ENCODE measurements at places on chromosomes 1 and 21. TPM values are rescaled to one million over a fixed set of nuclear protein-coding genes. Genes with fewer than 3 reads are reported as not detected.

The RHCE gene
- 0.11 TPM for total RNA-seq

The FCRL1 gene
- total RNA-seq, result not detected

The DHRS3 gene
- 37.1 TPM for total RNA-seq

The TNN gene
- total RNA-seq, result not detected

The DNASE2B gene
- total RNA-seq, result not detected

The FCMR gene
- not detected for total RNA-seq

The PTGFR gene
- total RNA-seq, result 0.13 TPM

The RNU1-2 gene
- total RNA-seq, result under 0.01 TPM

The CD1B gene
- not detected for total RNA-seq

- no peak for DNase-seq
Measured at GRCh38 chr1:101285922-101286570, 49.2 kb downstream of the S1PR1 start.

DNA sequence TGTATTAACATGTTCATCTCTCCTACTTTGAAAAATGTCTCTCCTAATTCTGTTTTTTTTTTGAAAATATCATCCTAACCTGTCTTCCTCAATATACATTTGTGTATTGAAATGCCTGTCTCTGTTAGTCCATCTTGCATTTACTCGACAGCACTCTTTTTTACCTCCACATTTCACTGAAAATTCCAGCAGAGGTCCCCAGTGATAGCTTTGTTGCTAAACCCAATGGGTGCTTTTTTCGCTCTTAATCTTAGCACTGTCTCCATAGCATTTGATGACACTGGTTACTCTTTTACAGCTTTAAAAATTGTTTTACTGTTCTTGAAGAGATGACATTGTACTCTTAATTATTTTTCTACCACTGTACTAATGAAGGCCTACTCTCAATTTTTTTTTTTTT, 10.8 kb downstream of the OSBPL9 start:
- no peak for DNase-seq

DNA sequence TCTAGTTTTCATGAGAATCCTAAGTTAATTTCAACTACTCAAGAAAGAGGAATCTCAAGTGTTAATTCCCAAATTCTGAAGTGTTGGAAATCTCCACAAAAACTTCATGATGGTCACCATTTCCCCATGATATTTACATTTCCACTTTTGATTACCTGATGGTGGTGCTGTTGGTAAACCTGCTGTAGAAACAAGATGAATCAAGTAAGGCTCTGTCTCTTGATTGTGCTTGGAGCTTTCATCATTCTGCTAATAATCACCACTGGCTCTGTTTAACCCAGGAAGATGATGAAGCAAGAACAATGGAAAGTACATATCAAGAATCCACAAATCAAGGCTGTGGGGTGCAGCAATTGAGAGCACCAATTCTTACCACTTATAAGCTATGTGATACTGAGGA, 77.8 kb downstream of the C4BPA start:
- DNase-seq, result no peak

GRCh38 chr1:7250176-7250575, 464.9 kb downstream of the CAMTA1 start:
- DNase-seq, result no peak

- DNase-seq, result no peak
Measured at GRCh38 chr1:179230721-179231120, 1.2 kb upstream of the ABL2 start.

DNA sequence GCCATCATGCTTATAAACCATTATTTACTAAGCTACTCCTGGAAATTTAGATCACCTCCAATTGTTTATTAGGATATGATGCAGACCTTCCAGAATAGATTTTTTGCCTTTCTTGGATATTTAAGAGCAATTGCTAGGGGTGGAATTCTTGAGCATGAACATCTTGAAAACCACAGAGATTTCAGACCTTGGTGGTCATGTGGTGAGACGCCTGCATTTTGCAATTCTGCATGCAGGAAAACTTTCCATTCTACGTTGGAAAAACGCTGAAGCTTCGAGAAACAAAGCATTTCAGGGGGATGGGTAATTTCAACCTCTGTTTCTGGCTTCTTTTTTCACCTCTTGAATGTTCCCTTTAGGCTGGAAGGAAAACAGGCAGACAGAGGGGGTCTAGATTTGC, 596.3 kb downstream of the KIF26B start:
- no peak for DNase-seq

DNA sequence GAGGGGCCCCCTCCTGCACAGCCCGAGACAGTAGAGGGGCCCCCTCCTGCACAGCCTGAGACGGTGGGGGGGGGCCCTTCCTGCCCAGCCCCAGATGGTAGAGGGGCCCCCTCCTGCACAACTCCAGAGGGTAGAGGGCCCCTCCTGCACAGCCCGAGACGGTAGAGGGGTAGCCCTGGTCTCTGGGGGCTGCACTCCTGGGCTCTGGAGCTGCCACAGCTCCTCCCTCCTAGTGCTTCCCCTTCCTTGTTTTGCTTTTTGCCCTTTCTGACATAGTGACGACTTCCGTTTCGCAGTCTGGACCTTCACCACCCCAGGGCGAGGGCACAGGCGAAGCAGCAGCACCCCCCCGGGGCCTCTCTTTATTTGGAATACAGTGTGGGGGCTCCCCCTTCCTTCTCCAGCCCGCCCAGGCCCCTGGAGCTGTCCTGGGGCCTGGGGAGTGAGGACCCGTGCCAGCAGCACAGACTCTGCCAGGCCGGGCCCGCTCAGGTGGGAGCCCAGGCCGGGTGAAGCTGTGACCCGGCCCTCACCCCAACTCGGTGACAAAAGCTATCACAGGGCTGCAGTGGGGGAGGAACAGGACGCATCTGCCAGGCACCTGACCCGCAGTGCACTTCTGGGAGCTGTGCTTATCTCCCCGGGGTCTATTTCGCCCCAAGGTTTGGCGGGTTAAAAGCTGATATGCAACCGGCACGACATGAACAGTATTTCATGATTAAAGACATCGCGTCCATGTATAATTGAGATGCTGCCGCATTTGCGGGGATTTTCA, 1.1 kb upstream of the PRXL2B start:
- DNase-seq, result no peak

- no peak for DNase-seq
Measured at GRCh38 chr1:167516404-167517388, 1.6 kb downstream of the CD247 start.

- DNase-seq, result no peak
Measured at GRCh38 chr1:41322101-41322661, 39.1 kb upstream of the FOXO6 start.

DNA sequence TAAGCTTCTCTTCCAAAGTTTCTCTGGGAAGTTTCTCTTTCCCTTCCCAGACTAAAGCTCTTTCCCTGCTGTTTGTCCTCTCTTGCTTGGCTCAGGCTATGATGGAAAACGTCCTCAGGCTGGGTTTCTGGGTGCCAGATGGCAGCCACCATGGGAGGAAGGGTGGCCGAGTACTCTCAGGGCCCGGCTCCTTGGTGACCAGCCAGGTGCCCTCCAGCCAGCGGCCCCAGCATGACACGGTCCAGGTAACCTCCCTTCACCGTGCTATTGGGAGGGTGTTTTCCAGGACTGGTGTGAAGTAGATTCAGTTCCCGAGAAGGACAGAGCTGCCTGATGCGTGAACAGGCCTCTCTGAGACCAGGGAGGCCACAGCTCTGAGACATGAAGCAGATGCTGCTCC, 60.3 kb downstream of the KIF26B start:
- no peak for DNase-seq

GRCh38 chr1:63795455-63795854, 21.6 kb downstream of the ROR1 start:
- no peak for DNase-seq

DNA sequence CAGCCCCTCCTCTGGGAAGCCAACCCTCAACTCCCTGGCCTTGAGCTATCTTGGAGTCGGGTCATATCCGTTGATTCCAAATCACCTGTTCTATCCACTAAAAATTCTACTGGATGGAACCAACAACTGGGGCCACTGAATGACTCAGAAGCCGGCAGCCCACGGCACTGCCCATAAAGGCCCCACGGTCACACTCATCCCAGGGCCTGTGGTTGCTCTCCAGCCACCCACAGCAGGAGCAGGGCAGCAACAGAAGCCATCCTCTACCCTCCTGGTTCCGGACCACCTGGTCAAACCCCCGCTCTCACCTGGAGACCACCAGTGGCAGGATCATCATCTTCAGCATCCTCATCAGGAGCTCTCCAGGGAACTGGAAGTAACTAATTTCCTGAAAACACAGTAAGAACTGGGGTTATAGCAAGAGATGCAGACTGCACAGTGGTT, 8.4 kb downstream of the SLC1A7 start:
- DNase-seq, result no peak

GRCh38 chr1:38365242-38365641, 318.6 kb upstream of the POU3F1 start:
- DNase-seq, result no peak

GRCh38 chr1:78673120-78673519, 23.5 kb downstream of the IFI44 start:
- DNase-seq, result no peak

- no peak for DNase-seq
Measured at GRCh38 chr1:230169454-230170152, 102.6 kb downstream of the GALNT2 start.

DNA sequence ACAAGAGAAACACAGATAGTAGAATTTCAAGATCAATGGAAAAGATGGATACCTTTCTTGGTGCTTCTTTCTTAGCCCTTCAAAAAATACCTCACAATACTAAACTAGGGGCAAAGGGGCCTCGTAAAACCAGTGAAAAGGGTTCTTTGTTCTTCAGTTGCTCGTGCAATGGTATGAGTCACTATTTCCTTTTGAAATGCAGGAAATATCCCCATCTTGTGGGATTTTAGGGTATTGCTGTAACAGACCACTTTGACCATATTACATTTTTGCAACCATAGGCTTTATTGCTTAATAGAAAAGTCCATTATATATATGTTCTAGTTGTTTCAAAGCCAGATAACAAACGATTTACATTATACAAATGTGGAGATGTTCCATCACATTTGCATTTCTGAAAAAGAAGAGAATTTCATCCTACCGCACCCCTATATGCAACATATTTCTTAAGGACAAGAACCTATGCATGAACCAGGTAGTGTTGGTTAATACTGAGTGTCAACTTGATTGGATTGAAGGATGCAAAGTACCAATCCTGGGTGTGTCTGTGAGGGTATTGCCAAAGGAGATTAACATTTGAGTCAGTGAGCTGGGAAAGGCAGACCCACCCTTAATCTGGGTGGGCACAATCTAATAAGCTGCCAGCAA, 88.6 kb upstream of the PKN2 start:
- no peak for DNase-seq

DNA sequence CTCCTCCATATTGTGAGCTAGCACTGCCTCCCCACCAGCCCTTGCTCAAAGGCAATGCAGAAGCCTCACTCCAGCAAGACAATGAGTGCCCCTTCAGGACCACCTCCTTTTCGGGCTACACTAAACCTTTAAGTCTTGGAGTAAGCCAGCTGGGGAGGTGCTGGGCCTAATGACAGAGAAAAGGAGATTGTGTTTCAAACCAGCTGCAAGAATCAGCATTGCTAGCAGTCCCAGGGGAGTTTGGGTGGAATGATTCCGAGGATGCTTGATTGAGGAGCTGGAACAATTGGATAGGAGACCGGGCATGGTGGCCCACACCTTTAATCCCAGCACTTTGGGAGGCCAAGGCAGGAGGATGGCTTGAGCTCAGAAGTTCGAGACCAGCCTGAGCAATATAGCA, 54.1 kb upstream of the GPR37L1 start:
- no peak for DNase-seq

DNA sequence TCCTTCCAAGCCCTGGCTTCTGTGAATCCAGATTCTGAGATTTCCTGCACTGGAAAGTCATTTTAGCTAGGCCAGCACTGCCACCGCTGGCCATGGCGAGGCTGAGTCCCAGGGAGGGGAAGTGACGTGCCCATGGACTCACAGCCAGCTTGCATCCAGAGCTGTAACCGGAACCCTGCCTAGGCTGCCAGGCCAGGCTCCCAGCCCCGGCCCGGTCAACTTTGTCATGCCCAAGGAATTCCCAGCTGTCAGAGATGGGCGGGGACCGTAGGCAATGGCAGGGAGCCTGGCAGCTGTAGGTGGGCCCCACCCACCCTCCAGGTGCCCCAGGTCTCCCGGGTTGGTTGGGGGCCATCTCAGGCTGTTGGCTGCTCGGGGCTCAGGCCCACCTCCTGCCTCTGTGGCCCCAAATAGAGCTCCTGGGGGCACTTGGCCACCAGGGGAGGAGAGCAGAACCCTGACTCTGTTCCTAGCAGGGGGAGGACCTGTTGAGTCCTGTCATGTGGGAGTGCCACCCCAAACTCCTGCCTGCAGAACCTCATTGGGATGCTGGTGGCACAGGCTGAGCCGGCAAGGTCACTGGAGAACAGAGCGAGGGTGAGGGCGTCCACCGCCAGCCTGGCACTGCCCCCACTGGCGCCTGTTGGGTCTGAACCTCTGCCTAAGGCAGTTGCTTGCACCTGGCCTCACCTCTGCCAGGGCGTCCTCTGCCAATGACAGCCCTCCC, 57.8 kb downstream of the FOXO6 start:
- DNase-seq, result peak; percentile 50

DNA sequence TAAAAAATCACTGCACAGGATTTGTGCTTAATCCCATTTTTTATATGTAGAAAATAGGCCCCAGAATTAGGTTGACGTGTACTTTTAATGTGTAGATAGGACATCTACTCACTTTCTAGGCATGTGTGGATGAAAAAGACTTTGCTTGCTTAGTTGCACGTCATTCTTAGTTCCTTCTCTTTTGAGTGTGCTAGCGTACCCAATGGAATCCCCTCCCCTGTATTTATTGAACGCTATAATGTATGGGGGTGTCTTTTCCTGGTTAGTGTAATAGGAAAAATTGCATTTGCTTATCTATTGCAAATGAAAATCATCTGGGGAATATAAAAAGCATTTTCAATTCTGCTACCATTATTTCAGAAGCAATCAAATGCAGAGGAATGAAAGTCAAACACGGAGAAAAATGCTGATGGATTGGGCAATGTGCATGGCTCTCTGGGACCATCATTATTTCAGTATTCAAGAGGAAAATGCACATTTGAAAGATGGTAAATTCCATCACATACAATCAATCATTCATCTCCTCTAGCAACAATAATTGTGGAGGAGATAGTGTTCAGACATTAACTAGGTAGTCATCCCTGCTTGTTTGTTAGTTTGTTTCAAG, 277.0 kb upstream of the B3GALT2 start:
- DNase-seq, result no peak

GRCh38 chr1:198651650-198652400, 13.0 kb downstream of the PTPRC start:
- DNase-seq, result no peak

- DNase-seq, result no peak
Measured at GRCh38 chr1:177275736-177276135, 105.0 kb downstream of the BRINP2 start.

GRCh38 chr1:40450495-40451237, 390 bp downstream of the ZFP69B start:
- peak; percentile 39 for DNase-seq

DNA sequence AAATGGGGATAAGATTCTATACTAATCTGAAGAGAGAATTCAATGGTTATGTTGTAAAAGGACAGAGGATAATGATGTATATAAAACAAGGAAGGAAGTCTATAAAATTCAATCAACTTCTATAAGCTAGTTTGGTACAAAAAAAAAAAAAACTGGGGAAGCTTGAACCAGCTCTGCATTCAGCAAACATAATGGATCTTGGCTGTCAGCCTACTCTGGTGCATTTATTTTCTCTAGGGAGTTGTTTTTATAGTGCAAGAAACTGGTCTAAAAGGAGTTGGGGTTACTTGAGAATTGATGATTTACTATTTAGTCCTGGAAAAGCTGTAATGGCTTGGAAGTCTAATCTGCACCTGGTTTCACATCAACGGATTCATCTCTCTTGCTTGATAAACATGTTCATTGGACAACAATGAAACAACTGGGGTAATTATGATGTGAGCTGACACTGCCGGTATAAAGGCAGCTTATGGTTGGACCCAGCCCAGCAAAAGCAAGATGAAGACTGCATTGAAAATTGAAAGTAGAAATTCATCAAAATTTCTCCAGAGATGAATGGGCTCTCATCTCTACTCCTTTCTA, 199.4 kb upstream of the NRIP1 start:
- no peak for DNase-seq

Data from pulmonary artery endothelial cell (primary cell).